Inflammatory macrophage treated with lipopolysaccharide for 4 hours (primary cell): ENCODE measurements at places on chromosomes 2 and 18.

DNA sequence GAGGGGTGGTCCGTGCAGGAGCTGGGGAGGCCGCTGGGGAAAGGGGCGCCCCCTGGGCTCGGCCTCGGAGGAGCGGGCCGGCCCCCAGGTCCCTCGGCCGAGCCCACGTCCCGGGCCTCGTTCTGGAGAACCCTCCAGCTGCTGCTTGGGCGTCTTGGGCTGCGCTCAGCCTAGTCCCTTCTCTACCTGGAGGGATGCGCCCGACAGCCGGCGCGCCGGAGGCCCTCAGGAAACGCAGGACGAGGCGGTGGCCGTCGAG is 293 bp upstream of the D2HGDH start:
- no peak for DNase-seq

DNA sequence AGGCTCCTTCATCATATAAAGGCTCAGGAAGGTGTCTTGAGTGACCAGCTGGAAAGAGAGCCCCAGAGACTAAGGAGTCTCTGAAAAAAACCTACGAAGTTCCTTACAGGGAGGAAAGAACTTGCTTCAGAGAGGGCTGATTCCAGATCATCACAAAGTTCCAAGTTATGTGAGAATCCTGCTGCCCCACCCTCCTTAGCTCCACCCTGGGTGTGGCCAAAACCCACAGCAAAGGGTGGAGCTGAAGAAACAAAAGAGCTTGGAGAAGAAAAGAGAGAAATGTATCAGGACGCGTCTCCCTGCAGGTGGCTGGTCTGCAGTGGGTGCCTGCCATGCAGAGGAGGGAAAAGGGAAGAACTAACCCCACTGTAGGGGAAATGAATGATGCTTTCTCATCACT is 32.8 kb upstream of the ZNF396 start:
- DNase-seq, result peak; percentile 77

- no peak for DNase-seq
These were observed 164.4 kb downstream of the ETAA1 start for GRCh38 chr2:67561457-67561965.

GRCh38 chr2:68345129-68345875 is 19.8 kb upstream of the PLEK start:
- DNase-seq, result no peak

- DNase-seq, result no peak
These were observed 1569.5 kb upstream of the NXPH2 start for GRCh38 chr2:140349695-140350094.

- DNase-seq, result peak; percentile 55
These were observed 35.8 kb downstream of the CIB4 start for GRCh38 chr2:26605195-26605998.

- no peak for DNase-seq
These were observed 30.3 kb downstream of the NCL start for GRCh38 chr2:231433990-231434389.

DNA sequence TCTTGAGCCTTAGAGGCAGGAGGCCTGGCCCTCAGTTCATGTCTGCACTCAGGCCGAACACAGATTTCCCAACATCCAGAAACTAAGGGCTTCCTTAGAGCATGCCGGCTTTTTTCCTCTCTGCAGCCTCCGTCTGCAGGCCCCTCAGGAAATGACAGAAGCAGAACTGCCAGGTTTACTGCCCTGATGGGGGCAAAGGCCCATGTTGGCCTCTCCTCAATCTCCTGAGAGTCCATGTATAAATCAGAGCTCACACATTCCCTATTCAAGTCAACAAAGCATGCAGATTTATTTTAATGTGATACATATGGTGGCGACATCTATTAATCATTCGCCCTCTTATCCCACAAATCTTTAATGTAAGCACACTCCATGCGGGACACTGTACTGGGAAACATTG is 475.6 kb upstream of the HS6ST1 start:
- no peak for DNase-seq

DNA sequence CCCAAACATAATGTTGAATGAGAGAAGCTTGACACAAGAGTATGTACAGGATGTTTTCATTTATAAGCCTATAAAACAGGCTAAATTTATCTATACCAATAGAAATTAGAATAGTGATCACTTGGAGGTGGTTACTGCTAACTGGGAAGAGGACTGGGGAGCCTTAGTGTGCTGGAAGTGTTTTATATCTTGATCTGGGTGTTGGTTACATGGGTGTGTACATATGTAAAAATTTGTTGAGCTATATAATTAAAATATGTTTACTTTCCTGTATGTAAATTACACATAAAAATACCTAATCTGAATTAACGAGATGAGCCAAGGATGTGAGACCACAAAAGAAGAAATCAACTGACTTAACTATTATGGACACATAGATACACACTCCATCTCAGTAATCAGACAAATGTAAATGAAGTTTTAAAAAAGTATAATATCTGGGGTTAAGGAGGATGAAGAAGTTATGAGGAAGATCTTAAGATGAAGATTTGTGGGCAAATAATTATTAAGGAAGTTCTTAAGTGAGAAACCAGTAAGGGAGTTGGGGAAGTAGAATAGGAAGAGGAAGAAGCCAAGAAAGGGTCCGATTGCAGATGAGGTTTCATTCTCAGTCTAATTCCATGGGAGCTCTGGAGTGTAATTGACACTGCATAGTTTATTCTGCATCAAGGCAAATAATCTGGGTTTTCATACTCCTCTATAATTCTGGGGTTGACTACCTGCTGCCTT is 32.3 kb upstream of the NABP1 start:
- DNase-seq, result peak; percentile 73

DNA sequence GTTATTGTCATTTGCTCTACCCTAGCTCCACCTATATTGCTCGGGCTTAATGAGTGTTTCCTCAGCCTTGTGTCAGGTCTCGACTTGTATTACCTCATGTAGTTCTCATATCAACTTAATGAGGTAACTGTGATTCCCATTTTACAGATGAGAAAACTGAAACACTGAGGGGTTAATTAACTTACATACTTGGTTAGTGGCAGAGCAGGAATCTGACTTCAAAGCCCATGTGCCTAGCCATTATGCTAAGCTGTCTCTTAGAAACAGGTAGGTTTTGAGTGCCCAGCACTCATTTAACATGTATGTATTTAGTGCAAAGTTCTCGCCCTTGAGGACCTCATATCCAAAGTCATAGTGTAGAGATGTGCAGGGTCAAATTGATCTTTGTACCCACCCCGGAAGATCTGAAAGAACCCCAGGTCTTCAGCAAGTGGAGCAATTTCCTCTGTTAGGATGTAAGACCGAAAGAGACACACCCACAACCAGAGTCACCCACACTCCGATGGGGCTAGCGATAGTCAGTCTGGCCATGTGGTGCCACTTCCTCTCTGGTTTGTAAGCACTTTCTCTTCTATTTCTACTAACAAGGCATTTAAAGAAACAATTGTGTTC is 121.0 kb upstream of the SLC39A10 start:
- peak; percentile 94 for DNase-seq

- no peak for DNase-seq
These were observed 17.9 kb upstream of the INPP4A start for GRCh38 chr2:98426771-98427170.

GRCh38 chr2:216752855-216753505 is 57.6 kb upstream of the IGFBP5 start:
- DNase-seq, result no peak

GRCh38 chr2:59389240-59389639 is 1148.1 kb upstream of the FANCL start:
- DNase-seq, result no peak

GRCh38 chr2:179440642-179441251 is 176.1 kb upstream of the SESTD1 start:
- peak; percentile 72 for DNase-seq

DNA sequence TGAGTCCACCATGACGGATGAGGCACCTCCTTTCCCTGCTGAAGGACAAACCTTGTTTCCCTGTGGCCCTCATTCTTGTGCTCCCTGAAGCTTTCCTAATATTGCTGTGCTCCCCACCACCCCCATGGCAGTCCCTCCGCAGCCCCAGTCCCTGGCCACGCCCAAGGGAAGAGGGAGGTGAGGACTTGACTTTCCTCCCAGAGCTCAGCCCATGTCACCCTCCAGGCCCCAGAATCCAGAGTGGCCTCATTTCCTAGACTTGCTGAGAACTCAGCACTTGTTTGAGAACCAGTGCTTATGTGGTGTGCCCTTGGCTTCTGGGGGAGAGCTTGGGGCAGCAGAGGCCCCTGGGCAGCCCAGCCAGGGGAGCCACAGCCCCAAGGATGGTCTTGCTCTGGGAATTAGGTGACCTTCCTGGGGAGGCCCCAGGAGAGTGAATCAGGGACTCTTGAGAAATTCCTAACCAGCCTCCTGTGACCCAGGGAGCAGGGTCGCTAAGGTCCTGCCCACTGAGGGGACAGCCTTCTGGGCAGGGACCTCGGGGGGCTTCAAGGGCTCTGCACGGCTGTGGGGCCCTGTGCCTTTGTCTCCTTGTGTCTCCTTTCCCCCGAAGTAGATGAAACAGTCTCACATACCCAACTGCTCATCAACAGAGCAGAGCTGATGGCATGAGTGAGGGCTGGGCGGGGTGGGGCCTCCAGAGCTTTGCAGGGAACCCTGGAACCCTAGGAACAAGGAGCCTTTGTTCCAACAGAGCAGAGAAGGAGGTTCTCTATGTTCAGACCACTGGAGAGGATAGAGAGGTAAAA is 27.9 kb downstream of the PSD4 start:
- no peak for DNase-seq

DNA sequence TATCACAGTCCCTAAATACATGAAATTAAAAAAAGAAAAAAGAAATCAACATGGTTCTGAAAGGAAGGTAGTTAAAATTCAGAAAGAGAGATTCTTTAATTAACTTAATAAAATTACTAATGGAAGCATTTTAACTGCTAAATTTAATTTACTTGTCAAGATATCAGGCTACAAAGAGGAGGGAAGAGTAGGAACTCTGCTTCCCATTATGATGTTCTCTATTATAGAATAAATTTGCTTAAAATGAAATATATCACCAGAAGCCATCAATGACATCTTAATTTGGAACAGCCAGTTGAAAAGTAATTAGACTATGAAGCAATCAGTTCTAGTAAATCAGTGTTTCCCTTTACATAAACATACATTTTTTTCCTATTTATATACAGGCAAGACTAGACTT is 611.8 kb upstream of the FANCL start:
- no peak for DNase-seq
